ENCODE measurements at places on chromosomes 4 and X.

DNA sequence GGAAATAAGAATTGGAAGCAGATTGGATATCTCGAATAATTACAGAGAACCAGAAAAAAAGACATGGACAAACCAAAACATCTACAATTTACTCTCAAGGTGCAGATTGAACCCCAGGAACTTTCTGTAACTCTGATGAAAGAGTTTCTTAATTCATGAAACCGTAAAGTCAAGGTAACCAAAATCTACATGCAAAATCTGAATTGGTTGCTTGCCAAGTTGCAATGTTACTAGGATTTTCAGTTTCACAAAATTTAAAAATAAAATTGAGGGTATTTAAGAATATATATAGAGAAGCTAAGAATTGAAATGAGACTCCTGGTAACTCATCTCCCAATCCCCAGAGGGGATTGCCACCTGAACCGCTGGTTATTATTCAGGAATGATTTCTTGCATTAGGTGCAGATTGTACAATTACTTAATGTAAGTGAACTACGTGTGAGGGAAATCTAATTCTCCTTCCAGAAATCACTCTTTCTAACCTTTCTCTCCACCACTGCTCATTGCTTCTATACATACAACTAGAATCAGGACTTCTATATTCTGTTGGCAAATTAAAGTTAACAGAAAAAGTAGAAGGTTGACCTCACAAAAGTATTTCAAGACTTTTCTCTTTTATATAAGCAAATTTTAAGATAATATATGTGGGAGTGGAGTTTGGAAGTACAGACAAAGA is 221.5 kb upstream of the NDST4 start:
- no peak for DNase-seq

- DNase-seq, result peak; percentile 28
These were observed at the start of gene CITED1 for GRCh38 chrX:72305286-72306084. Gene CITED1 (minus strand): TSS chrX:72305914. CDS start chrX:72302869, 3,045 bp downstream.

DNA sequence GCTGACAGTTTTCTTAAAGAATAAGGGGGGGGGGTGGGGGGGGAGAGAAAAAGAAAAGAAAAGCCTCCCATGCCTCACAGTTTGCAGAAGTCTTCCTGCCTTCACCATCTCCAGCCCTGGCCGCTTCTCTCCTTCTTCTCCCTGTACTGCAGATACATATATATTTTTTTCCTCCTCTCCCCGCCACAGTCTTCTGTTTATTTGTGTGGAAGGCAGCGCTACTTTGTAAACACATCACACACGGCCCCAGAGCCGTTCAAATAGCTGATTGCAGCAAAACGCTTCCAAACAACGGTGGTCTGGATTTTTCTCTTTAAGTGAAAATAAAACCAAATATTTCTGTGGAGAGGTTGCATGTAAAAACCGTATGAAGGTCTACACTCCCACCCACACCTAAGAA is 732 bp downstream of the NLGN4X start:
- peak; percentile 9 for DNase-seq

DNA sequence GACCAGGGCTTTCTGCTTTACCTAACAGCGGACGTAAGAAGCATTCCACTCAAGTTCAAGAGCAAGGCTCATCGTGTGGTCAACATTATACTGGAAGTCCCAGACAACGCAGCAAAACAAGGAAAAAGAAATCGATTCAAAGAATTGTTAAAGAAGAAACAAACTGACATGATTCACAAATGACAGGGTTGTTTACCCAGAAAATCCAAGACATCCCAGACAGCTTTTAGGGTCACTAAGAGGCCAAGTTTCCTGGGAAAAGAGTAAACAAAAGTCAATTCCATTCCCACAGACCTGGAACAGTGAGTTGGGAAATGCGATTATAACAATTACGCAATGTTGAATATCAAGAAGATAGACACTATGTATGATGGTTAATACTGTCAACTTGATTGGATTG is 21.5 kb upstream of the HTRA3 start:
- no peak for DNase-seq

DNA sequence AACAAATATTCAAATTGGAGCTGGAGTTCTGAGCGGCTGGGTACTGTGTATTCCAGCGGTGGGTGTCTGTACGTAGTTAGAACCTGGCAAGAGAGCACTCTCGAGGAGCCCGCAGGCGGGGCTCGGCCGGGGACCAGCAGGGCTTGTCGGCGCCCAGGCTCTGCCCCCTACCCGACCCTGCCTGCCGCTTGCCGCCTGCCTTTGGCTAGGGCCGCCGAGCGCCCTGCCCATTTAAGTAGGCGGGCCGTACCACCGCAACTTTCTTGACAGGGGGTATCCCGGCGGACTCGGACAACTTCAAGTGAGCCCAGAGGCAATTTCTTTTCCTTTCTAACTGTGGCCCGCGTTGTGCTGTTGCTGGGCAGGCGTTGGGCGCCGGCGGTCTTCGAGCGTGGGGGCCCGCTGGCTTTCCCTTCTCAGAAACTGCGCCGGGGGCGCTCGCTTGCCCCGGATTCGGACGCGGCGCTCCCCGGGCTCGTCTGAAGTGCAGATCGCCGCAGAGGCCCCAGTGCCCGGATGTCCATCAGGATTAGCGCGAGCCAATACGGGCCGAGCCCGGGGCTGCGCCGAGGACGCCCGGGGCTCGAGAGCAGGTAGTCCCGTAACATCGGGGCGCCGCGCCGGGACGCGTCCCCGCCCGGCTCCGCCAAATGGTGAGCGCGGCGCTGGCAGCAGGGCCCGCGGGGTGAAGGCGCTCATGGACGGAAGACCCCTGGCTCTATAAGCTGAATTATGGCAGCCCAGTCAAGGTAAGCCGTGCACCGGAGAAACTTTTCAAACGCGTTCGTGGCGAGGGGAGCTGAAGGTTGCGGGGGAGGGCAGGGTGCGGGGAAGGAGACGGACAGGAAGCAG is 72.1 kb downstream of the AFF1 start:
- DNase-seq, result peak; percentile 97

DNA sequence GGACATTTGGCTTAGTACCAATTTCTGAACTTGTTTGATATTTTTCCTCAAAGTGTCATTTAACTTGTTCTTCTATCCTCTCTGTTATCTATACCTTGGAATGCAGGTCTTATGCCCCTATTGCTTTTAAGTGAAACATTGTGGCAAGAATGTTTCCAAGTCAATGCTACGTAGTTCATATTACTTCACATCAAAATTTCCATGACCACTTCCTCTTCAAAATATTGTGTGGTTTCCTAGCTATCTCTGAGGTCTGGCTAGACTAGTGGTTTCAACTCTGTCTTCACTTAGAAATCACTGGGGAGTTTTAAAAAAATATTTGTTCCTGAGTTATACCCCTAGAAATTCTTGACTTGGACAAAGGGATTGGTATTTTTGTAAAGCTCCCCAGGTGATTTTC is 20.2 kb upstream of the RASGEF1B start:
- DNase-seq, result no peak

- DNase-seq, result no peak
These were observed 96.3 kb downstream of the BANK1 start for GRCh38 chr4:101886826-101887225.
